NAMALWA (cell line): ENCODE measurements at places on chromosomes 12 and 14.

- DNase-seq = no peak
Observed at GRCh38 chr12:47876440-47876960, 28.3 kb downstream of the VDR start.

- no peak for DNase-seq
Observed at GRCh38 chr12:93767524-93767863, 90.3 kb downstream of the CRADD start.

DNA sequence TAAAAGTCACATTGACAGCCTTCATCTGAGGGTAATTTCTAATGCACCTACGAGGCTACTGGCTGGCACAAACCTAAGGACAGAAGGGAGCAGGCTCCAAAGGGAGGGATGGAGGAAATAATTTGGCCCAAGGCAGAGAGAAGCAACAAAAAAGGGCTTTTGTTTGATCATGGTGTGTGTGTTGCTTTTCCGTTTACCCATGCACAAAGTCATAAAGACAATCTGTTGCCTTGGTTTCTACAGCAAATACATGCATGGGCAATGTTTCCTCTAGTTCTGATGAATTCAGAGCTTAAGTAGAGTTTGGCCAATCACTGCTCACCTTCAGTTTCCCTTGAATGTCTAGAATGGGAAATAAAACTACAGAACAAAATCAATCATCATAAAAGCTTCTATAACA lies 262.5 kb upstream of the CAND1 start:
- no peak for DNase-seq

GRCh38 chr14:33454707-33455106 lies 496.2 kb downstream of the EGLN3 start:
- DNase-seq = no peak

GRCh38 chr12:68780731-68781130 lies 27.2 kb upstream of the MDM2 start:
- no peak for DNase-seq

- DNase-seq = peak; percentile 40
Observed at GRCh38 chr14:106841701-106842100, 1315.3 kb downstream of the TMEM121 start.

DNA sequence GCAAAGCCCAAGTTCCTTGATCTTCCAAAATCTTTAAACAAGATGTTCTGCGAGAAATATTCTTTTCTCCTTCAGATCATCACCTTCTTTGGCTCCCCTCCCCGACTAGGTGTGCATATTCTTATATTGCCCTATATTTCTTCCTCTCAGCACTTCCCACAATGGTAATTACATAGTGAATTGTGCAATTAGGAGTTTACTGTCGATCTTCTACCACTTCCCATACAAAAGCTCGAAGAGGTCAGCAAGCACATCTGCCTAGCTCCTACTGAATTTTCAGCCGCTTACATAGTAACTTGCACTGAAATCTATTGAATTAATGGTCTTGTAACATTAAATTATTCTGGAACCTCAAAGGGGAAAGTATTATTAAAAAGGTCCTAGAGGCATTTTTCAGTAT lies 16.7 kb downstream of the OSBPL8 start:
- no peak for DNase-seq

GRCh38 chr12:52521568-52522266 lies 1.5 kb upstream of the KRT5 start:
- no peak for DNase-seq

- no peak for DNase-seq
Observed at GRCh38 chr12:54750-55535, 11.6 kb upstream of the IQSEC3 start.

- DNase-seq = no peak
Observed at GRCh38 chr14:61749867-61750266, 12.4 kb upstream of the SNAPC1 start.

DNA sequence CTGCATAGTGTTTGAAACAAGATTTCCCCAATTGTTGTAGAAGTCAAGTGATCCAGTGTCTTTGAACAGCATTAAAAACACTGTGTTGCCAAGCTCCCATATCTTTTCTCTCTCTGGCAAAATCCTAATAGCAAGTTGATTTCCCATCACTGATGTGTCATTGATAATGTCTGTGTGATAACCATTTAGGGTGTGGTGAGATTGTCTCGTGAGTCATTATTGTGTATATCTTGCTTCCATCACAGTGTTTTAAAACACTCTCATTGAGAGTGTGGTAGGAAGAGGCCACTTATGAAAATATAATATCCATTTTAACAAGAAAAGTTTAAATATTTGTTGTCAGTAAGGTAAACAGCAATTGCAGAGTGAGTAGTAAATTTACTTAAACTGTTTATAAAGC lies 74.7 kb downstream of the PRORP start:
- DNase-seq = no peak

DNA sequence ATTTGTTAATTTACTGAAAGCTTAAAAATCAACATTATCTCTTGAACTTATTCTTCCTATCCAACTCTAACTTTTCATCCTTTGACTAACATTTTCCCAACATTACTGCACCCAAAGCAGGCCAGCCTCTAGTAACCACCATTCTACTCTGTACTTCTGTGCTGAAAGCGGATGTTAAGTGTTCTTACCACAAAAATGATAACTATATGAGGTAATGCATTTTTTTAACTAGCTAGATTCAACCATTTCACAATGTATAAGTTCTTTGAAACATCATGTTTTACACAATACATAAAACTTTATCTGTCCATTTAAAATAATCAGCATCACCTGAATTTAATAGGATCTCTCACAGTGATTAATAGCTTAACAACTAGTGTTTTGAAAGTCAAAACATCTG lies 468.5 kb upstream of the MGAT4C start:
- DNase-seq = no peak

DNA sequence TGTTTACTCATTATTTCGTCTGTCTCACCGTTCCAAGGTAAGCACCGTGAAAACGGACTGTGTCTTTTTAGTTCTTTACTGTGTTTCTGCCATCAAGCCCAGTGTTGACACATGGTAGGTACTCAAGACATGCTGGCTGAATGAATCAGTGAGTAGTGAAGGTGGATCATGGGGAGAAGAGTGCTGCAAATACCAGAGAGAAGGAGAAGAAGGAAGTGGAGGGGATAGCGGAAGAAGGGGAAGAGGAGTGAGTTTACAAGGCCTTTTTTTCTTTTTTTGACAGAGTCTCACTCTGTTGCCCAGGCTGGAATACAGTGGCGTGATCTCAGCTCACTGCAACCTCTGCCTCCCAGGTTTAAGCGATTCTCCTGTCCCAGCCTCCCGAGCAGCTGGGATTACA lies 54.6 kb downstream of the ETV6 start:
- DNase-seq = no peak

DNA sequence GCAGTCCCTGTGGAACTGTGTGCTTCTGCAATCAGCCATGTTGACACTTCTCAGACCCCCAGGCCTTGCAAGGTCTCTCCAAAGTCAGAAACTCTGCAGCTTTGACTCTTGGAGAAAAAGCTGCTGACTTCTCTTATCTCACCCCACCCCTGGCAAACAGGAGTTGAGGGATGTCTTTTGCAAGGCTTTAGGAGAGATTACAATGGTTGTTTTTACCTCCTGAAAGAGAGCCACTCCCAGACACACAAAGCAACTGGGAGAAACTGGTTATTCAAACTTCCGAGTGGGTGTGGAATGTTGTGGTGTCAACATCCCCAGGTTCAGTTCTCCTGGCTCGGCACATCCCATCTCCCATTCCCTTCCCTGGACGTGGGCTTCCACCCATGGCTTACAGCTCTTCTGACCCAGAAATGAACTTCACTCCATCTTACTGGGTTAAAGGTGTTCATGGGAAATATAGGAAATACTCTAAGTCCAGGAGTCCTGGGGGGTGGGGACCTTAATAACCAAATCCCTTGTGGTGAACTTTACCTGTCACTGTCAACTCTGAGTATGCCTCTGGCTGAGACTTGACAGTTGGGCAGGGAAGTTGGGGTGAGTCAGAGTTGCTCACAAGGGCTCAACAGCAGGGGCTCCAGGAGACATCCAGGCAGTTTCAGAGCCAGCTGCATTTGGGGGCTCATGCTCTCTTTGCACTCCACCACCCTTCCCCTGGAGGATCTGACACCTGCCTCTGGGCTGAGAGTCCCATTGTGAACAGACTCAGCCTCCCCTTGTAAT lies 41.9 kb downstream of the CCDC177 start:
- no peak for DNase-seq

DNA sequence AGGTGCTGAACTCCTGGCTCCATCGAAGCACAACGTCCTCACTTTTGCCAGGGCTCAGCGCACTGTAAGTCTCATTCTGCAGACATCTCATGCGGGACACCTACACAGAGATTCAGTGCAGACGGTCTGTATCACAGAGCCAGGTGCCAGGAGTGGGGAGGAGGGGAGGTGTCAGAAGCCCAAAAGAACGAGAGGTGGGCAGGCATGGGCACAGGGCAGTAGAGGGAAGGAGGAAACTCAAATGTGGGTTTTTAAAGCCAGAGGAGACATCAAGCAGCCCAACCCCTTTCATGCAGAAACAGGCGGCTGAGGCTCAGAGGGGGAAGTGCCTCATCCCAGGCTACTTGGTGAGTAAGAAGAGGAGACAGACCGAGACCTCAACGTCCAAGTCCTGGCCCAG lies 2.5 kb upstream of the LPAR5 start:
- DNase-seq = no peak

GRCh38 chr12:93425736-93426411 lies 15.9 kb downstream of the UBE2N start:
- no peak for DNase-seq

DNA sequence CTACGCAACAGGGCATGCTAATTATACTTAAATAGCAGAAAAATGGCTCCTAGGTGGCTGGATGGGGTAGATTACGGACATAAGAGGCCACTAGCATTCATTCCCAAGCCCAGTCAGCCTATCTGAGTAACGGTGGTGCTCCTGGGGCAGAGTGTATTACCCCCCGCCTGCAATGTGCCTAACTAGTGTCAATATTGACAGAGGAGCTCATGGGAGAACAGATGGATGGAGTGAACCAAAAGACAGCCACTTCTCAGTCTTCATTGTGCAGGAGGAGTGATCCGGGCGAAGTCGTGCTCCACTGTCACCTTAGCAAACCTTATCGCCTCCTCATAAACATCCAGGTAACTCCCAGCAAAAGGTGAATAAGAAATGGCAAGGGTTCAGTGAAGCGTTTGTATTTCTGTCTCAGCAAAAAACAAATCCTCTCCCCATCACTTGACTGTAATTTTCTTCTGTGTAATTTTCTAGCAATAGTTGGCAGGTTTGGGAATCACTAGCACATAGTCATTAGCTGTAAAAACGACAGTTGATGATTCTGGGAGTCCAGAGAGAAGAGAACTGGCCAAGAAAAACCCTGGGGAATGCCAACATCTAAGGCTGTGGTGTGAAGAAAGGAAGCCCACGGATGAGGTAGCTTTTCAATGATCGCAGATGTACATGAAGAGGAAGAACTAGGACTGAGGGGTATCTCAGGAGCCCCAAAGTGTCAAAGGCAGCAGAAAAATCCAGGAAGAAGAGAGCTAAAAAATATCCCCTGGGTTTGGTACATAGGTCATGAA lies 126.6 kb upstream of the BCL2L14 start:
- DNase-seq = no peak

DNA sequence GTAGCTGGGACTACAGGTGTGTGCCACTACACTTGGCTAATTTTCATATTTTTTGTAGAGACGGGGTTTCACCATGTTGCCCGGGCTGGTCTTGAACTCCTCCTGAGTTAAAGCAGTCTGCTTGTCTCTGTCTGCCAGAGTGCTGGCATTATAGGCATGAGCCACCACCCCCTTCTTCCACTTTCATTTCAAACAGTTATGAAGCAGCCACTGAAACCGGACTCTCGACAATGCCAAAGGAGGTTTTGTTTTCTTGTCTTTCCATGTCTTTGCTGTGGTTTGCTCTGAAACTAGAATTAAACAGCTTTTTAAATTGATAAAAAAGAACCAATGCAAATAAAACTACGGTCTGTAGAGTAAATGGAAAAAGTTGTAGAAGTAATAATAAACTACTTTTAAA lies 30.4 kb downstream of the RAP1B start:
- DNase-seq = peak; percentile 33

GRCh38 chr14:104139460-104140212 lies 1.2 kb downstream of the KIF26A start:
- no peak for DNase-seq

DNA sequence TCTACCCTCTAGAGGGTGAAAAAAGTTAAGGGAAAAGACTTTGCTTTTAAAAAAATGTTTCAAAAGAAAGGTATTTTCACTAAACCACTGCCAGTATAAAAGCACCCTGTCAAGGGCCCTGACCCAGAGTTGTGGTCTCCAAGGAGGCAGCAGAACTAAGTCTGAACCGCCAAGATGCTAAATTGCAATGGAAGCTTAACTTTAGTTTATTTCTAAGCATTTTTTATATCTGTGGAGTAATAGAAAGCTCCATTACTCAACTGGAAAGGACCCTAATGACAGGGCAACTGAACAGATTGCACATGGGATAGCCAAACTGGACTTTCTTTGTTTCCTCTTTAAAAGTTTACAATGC lies 379.8 kb downstream of the NAV3 start:
- DNase-seq = no peak

DNA sequence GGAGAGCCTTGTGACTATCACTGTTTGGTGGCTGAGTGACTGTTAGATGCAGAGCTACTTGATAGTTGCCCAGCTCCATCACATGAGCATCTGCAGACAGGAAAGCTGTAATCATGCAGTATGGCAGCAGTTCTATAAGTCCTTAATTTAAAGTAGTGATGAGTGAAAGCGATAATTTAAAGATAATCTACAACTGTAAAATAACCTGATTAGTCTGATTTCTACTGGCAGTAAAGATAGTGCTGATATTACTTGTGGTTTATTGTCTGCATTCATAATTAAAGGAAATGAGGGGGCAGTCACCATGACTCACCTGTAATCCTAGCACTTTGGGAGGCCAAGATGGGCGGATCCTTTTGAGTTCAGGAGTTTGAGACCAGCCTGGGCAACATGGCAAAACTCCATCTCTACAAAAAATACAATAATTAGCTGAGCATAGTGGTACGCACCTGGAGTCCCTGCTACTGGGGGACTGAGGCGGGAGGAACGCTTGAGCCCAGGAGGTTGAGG lies 41.2 kb upstream of the PLEKHD1 start:
- no peak for DNase-seq

- DNase-seq = no peak
Observed at GRCh38 chr12:48750215-48750614, 33.7 kb upstream of the CCNT1 start.

DNA sequence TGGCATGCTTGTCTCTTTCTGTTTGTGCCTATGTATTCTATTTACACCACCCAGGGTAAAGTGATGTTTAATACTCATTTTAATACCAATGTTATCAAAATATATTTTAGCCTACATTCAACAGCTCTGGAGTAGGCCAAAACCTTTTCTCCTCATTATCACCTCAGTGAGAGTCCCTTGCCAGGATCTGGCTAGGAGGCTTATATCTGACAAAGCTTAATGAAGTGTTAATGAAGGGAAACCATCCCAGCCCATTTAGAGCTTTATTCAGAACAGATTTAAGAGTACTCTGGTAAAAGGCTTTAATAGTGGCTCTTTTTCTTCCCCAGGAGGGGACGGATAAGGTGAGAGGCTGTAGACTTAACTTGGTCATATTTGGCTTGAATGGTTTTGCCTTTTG lies 137.6 kb downstream of the GRIN2B start:
- no peak for DNase-seq
